ENCODE measurements at places on chromosomes 16 and 17.

DNA sequence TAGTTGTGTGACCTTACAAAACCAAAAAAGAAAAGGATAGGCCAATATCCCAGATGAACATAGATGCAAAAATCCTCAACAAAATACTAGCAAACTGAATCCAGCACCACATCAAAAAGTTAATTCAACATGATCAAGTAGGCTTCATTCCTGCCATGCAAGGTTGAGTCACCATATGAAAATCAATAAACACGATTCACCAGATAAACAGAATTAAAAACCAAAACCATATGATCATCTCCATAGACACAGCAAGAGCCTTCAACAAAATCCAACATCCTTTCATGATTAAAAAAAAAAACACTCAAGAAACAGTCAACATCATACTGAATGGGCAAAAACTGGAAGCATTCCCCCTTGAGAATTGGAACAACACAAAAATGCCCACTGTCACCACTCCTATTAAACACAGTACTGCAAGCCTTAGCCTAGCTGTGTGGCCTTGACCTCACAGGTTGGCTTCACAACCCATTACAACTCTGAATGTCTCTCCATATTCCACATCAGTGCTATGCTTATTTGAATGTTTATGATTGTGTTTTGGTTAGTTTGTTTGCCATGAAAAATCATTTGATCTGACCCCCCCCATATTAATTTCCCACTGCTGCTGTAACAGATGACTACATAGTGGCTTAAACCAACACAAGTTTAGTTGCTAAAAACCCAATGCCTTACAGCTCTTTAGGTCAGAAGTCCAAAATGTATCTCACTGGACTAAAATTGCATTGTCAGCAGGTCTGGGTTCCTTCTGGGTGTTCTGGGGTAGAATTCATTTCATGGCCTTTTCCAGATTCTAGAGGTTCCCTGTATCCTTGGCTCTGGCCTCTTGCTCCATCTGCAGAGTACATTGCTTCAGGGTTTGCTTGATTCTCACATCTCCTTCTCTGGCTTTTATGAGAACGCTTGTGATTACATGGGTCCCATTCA lies 257.1 kb upstream of the DYNLRB2 start:
- DNase-seq: no peak

GRCh38 chr16:88785106-88785924 lies at the start of gene PIEZO1:
Gene PIEZO1 (minus strand): TSS chr16:88785220. CDS start chr16:88784964, 256 bp downstream.
- DNase-seq: no peak

DNA sequence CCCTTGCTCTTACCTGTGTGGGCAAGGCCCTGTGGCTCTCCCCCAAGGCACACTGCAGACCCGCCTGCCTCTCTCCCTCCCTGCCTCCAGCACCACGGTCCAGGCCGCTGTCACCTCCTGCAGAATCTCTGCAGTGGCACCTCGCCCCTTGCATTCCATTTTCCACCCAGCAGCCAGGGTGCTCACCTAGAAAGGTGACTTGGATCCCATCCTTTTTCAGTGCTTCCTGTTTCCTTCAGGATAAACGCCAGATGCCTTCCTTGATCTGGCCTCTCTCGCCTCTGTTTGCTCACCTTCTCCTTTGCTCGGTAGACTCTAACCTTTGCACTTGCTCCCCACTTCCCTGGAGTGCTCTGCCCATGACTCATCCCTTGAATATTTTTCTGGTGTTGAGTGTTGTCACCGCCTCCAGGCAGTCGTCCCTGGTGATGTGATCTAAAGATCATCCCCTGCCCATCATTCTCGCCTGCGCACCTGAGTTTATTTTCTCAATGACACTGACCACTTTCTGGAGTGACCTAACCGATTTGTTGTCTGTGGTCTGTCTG lies 79.2 kb upstream of the LGALS9 start:
- peak; percentile 49 for DNase-seq

DNA sequence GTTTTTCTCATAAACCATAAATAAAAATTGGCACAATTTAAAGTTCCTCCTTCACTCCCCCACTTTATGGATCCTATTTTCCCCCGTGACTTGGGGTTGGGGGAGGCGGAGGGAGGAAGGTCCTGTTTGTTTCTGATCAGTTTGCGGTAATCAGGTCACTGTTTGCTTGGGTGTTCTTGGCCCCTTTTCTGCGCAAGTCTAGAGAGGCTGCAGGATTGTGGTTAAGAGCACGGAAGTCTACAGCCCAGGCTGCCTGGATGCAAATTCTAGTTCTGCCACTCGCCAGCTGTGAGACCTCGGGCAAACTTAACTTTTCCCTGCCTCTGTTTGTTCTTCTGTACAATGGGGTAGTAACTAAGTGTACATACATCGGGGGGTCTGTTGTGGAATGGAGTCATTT lies 12.1 kb downstream of the ATP2C2 start:
- DNase-seq: peak; percentile 58

DNA sequence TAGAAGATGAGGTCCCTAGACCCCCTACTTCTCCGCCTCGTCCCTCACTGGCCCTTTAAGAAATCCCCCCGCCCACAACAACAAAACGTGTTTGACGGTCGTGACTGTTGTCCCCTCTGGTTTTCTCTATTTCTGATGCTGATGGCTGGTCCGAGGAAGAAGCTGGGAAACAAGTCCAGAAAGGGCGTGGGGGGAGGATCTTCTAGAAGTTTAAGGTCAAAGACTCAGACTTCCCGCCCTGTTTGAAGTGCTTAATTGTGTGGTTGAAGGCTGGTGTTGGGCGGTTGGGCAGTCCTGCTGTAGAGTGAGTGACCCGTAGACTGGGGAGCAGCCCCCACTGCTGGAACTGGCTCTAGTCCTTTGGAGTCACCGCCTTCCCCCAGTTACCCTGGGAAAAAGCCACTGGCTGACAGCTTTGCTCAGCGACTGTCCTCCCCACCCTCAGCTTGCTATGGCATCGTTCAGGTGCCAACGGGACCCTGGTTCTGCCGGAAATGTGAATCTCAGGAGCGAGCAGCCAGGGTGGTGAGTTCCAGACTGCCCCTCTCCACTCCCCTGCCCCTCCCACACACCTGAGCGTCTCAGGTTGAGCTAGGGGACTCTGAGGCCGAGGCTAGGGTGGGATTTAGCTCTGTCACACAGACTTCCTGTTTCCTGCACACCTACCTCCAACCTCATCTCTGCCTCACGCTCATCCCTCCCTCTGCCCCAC lies 1.6 kb downstream of the MLLT6 start:
- no peak for DNase-seq

GRCh38 chr16:15545544-15545943 lies 97.4 kb downstream of the MARF1 start:
- no peak for DNase-seq

DNA sequence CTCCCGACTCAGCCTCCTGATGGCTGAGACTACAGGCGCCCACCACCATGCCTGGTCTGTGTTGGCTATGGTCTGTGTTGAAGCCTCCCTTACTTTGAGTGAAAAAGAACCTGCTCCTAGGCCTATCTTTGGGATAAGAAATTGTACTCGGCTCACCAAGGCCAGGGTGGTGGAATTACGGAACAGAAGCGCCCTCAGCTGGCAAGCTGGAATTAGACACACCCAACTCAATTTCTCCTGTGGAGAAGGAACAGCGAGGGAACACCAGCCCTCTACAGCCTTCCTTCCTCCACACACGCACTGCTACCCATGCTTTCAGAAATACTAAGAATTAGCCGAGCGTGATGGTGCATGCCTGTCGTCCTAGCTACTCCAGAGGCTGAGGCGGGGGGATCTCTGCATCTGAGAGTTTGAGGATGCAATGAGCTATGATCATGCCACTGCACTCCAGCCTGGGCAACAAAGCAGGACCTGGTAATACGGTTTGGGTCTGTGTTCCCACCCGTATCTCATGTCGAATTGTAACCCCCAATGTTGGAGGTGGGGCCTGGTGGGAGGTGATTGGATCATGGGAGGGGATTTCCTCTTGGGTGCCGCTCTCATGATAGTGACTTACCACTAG lies 40.1 kb upstream of the RBBP6 start:
- DNase-seq: peak; percentile 13

- DNase-seq: peak; percentile 53
These were observed 2.9 kb upstream of the TTYH2 start for GRCh38 chr17:74210191-74211140.

GRCh38 chr16:30910427-30911029 lies 12.8 kb upstream of the FBXL19 start:
- peak; percentile 51 for DNase-seq

GRCh38 chr17:10513299-10514067 lies 4.9 kb downstream of the MYH1 start:
- DNase-seq: no peak

DNA sequence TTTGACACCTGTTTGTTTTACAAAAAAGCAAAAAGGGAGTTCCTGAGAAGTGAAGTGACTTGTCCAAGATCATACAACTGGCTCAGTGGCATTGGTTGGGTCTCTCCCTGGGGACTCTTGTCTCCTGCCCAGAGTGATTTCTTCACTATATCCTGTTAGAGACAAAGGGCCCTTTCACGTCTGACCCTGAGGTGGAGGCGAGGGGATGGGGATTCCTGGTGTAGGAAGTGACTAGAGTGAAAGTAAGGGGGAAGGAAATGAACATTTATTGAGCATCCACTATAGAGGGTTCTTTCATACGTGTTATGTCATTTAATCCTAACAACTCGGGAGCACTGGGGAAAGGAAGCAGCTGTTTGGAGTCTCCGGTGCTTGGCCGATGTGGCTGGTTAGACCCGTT lies 9.0 kb downstream of the ITGB3 start:
- no peak for DNase-seq
